ENCODE measurements at places on chromosomes 5 and 9. TPM values are rescaled to one million over a fixed set of nuclear protein-coding genes. Genes with fewer than 3 reads are reported as not detected.

DNA sequence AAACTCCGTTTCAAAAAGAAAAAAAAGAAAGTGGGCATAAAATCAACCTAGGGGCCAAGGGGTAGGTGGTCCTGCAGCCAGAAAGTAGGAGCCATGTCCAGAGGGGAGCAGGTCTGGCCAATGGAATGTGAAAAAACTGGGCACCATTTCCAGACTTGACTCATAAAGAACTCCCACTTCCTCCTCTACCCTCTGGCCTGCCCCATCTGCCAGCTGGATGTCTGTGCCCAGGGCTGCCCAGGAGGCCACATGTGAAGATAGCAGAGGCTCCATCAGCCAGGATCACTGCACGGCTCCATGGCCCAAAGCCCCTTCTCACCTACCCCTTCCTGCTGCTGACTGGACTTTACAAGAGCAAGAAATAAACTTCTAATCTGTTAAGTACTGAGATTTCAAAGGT, 42.1 kb upstream of the EEIG1 start:
- no peak for DNase-seq

SERF1A gene
- total RNA-seq, result 1.8 TPM

- DNase-seq, result no peak
These were observed 268.0 kb upstream of the KIF2A start for GRCh38 chr5:62038024-62038423.

DNA sequence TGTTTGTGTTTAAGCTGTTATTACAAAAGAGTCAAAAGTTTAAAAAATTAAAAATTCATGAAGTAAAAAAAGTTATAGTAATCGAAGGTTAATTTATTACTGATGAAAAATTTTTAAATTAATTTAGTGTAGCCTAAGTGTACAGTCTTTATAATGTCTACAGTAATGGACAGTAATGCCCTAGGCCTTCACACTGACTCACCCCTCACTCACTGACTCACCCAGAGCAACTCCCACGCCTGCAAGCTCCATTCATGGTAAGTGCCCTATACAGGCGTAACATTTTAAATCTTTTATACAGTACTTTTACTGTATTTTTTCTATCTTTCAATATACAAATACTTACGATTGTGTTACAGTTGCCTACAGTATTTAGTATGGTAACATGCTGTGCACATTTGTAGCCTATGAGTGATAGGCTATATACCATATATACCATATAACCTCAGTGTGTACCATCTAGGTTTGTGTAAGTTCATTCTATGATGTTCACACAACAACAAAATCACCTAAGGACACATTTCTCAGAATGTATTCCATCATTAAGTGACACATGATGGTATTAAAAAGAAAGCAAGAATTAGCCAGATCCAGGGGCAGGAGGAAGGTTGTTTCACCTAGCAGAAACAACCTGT, 40.1 kb downstream of the DCAF10 start:
- DNase-seq, result no peak

GRCh38 chr5:65816729-65817128, 94.7 kb downstream of the NLN start:
- DNase-seq, result no peak

LRRC70 gene
- 0.71 TPM for total RNA-seq

GRCh38 chr5:12659686-12660085, 755.4 kb upstream of the CTNND2 start:
- DNase-seq, result no peak

GRCh38 chr5:149808264-149808982, 78.3 kb downstream of the PPARGC1B start:
- no peak for DNase-seq

GLRA1 gene
- not detected for total RNA-seq

- no peak for DNase-seq
These were observed 13.7 kb downstream of the GLRX start for GRCh38 chr5:95808686-95809413.

GRCh38 chr5:83785176-83785668, 64.6 kb upstream of the HAPLN1 start:
- no peak for DNase-seq

WDR38 gene
- not detected for total RNA-seq

GRCh38 chr5:84292788-84293653, 91.7 kb downstream of the EDIL3 start:
- no peak for DNase-seq
